Forelimb muscle (tissue), 1 donor: ENCODE measurements at places on chromosomes 11 and 22.

DNA sequence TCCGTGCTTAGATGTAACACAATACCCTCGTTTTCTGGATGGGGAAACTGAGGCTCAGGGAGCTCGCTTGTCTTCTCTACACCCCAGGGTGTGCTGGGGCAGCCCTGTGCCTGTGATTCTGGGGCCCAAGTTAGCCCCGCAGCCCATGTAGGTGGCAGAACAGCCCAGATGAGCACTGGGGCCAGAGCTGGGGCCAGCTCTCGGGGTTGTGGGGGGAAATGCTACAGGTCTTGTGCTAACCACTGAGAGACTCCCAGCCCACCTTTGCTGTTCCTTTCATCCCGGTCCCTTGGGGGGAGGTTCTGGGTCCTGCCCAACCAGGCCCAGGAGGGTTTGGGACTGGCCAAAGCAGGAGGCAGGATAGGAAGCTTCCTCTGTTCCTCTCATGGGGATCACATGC lies 13.5 kb downstream of the MYEOV start:
- DNase-seq = no peak

- no peak for DNase-seq
These were observed 35.9 kb downstream of the APOL3 start for GRCh38 chr22:36124666-36125065.

GRCh38 chr22:47623763-47624148 lies 861.3 kb downstream of the TBC1D22A start:
- no peak for DNase-seq

DNA sequence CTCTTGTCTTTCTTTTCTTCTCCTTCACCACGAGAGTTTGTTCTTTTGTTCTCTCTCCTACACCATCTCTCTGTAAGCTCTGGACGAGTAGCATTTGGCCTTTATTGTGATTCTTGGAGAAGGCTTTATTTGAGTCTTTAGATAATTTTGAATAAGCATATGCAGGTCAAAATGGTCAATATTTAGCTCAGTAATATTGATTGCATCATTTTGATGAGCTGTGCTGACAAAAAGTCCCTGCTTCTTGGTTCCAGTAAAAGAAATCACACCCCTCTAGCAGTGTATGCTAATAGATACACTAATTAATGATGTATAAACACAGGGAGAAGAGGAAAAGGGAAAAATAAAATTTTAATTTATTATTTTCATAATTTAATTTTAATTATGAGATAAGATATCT lies 25.8 kb upstream of the MUC15 start:
- no peak for DNase-seq
